Keratinocyte (primary cell): ENCODE measurements at places on chromosomes 3 and 15.

DNA sequence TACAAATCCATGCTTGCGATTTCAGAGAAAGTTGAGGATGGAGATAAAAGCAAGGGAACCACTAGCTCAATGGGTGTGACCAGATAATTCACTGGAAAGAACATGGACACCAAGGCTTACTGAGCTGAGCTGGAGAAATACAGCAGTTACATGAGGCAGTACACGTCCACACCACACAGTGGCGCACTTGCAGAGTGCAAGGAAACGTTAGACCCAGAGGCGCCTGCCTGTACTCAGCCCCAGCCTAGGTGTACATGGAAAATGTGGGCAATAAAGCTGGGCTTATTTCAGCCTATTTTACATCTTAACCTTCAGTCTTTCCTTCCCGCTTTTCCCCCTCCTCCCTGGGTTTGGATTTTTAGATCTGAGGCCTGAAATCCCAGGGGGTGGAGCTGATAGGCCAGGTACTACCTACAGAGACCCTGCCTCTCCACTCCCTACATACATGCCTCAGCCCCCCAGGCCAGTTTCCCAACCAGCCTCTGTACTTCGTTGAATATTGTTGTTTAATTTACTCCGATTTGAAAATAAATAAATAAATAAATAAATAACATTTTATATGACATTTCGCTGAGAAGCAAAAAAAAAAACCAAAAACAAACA, 60.1 kb downstream of the PCOLCE2 start:
- peak; percentile 30 for DNase-seq

GRCh38 chr3:146550743-146551510, 6.5 kb upstream of the PLSCR1 start:
- DNase-seq, result peak; percentile 48

DNA sequence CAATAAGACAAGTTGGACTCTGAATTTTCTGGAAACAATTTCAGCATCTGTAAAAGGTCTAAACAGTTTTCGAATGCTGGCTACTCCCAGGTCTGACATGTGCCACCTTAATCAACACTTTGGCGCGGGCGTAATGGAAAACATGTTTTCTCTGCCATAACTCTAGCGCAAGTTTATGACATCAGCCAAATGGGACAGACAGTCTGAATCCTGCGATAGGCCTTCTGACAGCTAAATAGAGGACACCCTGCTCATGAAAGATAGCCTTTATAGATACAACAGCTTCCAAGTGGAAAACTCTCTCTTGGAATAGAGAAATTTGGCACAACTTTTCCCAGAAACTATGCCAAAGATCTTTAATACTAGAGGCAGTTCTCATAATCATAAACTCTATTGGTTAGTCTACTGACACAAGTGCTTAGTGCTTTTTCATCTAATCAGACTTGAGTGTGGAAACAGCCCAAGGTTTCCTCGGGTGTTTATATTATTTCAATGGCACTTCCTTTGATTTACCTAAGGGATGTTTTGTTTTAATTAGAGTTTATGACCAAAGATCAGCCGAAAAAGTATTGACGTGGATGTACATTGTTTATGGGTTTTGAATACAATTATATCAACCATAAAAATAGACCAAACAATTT, 120.1 kb upstream of the DPH6 start:
- no peak for DNase-seq

- DNase-seq, result no peak
Measured at GRCh38 chr3:160218136-160218535, 7.1 kb upstream of the C3orf80 start.

- DNase-seq, result no peak
Measured at GRCh38 chr3:95449841-95450240, 1364.6 kb upstream of the EPHA6 start.

DNA sequence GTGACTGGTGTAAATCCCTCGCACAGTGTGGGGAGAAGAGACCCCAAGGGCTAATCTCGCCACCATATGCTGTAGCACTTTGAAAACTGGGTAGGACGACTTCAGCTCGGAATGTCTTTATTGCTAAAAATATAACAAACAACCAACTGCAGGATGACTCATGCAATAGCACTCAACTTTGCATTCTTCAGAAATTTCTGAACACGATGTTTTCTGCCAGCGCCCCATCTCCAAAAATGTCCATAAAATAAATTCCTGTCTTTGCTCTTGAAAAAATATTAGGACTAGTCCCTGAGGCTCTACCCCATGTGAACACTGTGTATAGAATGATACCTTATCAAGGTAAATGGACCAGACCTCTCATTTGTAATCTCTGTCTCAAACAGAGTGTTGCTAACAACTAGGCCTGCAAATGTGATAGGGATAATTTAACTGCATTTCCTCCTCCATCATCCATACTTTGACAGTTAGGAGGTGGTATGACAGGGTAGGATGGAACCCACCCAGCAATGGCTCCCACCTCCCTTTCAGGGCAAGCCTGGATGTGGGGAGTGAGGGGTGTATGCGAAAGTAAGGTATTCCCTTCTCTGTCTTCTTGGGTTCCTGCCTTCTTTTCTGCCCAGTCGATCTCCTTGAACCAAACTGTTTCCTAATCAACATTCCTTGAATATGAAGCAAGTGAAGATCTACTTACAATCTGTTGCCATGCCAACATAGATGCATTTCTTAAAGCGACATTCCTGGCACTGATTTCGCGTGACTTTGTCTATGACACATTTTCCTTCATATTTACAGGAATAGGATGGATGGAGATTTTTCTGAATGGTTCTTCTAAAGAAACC, 201.1 kb downstream of the NR1D2 start:
- no peak for DNase-seq

DNA sequence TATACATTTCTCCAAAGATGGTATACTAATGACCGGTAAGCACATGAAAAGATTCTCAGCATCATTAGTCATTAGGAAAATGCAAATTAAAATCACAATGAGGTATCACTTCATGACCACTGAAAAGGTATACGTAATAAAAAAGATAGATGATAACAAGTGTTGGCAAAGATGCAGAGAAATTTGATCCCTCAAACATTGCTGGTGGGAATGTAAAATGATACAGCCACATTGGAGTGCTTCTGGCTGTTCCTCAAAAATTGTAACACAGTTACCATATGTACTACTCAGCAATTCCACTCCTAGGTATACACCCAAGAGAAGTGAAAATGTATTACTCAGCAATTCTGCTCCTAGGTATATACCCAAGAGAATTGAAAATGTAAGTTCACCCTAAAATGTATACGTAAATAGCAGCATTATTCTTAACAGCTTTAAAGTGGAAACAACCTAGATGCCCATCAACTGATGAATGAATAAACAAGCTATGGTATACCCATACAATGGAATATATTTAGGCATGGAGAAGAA, 25.0 kb upstream of the KY start:
- no peak for DNase-seq

GRCh38 chr3:104291878-104292277, 1074.8 kb upstream of the ALCAM start:
- DNase-seq, result no peak

GRCh38 chr3:10223676-10224639, 24.3 kb upstream of the TATDN2 start:
- no peak for DNase-seq

- no peak for DNase-seq
Measured at GRCh38 chr15:31084176-31084575, 17.3 kb downstream of the TRPM1 start.

- no peak for DNase-seq
Measured at GRCh38 chr3:71546821-71547220, 36.7 kb downstream of the FOXP1 start.

DNA sequence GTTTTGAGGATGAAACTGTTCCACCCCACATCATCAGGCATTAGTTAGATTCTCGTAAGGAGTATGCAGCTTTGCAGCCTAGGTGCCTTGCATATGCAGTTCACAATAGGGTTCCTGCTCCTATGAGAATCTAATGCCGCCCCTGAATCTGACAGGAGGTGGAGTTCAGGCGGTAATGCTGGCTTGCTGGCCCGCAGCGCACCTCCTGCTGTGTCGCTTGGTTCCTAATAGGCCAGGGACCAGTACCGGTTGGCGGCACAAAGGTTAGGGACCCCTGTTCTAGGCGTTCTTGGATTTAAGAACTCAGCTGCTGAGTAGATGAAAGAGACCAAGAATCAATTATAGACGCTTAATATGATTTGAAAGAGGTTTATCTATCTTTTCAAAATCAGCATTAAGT, 595.4 kb downstream of the CADM2 start:
- DNase-seq, result no peak

GRCh38 chr3:52327486-52328290, 11.6 kb downstream of the DNAH1 start:
- DNase-seq, result no peak

- no peak for DNase-seq
Measured at GRCh38 chr3:59249004-59249403, 199.2 kb upstream of the CFAP20DC start.

GRCh38 chr15:60975952-60976351, 253.2 kb downstream of the RORA start:
- DNase-seq, result no peak

DNA sequence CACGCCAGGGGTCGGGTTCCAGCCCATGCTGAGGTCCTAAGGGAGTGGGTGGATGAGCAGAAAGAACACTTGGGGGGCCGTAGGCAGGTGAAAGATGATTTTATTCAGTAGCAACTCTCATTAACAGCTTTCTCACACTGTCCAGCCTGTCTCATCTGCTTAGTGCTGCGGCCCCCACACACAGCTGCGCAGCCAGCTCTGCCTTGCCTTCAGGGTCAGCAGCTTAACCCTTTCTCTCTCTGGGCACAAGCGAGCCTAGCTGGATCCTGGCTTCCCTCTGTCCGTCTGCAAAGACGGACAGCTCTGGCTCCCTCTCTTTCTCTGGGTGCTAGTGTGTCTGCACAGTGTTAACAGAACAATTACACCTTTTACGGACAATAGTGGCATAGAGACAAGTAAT, 21.3 kb downstream of the NPAP1 start:
- no peak for DNase-seq

DNA sequence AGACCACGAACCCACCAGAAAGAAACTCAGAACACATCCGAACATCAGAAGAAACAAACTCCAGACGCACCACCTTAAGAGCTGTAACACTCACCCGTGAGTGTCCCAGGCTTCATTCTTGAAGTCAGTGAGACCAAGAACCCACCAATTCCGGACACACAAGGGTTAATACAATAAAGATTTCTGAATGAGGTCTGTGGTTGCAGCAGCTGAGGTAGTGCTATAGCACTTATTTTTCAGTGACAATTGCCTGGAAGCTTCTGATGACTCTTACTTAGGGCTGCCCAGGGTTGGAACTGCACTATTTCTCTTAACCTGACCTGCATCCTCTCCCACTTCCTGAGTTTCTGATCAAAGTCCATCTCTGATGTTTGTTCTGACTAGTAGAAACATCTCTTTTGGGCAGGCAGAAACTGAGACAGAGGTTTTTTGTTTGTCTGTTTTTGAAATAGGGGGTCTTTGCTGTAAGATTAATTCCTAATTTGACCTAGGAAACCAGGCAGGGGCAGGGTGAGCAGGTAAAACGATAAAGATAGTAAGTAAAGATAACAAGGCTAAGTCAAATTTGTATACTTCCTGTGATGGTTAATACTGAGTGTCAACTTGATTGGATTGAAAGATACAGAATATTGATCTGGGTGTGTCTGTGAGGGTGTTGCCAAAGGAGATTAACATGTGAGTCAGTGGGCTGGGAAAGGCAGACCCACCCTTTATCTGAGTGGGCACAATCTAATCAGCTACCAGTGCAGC, 169.1 kb downstream of the GAP43 start:
- no peak for DNase-seq

DNA sequence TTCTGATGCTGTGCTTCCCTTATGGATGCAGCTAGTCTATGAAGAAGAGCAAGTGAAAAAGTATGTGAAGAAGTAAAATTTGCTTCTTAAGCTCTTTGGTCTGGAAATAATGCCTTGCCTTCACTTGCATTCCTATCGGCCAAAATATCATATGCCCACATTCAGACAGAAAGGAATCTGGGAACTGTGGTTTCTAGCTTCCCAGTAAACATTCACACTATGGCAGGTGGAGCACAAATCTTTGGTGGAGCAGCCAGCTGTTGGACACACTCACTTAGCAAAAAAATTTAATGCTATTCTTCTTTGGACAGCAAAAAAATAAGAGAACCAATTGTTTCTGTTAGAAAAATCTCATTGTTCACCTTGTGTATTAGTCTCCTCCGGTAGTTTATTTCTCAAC, 12.3 kb upstream of the COL6A6 start:
- no peak for DNase-seq

DNA sequence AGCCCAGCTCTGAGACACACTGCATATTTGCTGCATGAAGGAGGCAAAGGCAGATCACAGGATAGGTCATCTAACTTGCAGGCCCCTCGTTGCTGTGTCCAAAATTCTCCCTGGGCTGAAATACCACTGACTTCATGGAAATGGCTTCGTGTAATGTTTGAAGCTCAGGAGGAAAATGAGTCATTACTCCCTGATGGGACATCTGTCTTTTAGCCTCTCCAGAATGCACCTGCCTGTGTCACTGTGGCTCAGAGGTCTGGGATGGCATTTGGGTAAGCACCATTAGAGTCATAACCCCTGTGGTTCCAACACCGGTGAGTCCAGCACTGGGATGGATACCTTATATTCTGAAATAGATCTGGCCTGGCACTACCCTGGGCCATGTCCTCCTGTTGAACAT, 51.5 kb downstream of the IL12A start:
- DNase-seq, result no peak

DNA sequence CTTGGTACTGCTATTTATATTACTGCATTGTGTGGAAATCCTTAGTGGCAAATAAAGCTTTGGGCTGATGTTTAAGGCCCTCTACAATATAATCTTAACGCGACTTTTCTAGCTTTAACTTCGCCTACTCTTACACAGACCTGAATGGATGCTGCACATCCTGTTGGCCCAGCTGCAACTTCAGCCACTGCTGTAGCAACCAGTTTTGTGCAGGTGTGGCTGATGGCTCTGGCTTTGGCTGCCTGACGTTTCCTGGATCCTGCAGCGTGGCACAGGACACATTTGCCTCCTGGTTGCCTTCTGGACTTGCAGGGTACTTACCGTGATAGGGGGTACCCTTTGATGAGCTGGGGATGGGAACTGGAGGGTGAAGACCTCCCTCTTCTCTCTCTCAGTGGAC, 20.2 kb upstream of the ERICH6 start:
- no peak for DNase-seq

DNA sequence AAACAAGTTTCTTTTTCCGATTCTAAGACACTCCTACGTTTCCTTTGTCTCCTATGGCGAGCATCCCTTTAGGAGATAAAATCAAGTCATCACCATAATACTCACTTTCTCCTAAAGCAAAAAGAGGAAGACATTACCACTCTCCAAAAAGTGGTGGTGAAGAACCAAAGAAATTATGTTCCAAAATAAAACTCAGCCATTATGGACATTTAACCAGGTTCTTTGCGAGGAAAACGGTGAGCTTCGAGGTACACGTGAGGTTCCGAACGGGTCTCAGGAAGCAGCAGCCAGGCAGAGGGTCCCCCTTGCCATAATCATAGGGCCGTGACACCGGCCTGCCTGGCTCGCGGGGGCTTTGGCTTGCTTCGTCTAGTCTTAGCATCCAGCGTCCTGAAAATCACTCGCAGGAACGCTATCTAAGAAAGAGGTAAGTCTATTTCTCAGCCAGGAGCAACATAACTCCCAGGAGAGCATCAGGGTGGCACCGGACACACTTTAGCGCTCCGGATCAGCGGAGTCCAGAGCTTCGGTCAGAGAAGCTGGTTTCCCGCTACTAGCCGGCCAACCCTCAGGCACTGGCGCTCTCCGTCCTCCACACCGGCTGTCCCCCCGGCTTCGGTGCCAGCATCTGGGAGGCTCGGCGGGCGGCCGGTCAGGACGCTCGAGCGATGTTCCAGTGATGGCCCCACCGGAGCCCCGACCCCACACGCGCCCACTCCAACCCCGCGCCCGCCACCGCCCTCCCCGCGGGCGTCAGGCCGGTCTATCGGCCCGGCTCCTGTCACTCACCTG, 581 bp downstream of the IP6K1 start:
- DNase-seq, result no peak
